T-helper 2 cell treated with Interferon-gamma antibody and Interleukin-4, amounts not matched to agents 100 ng/mL and 5 ng/mL, for 36 hours (primary cell): ENCODE measurements at places on chromosomes 2 and 18. TPM values are rescaled to one million over a fixed set of nuclear protein-coding genes. Genes with fewer than 3 reads are reported as not detected.

Gene PARD6G
- 0.05 and 0.07 TPM in 2 replicates for total RNA-seq

Gene CYTIP
- total RNA-seq, result 195 and 203 TPM in 2 replicates

Gene ITGA4
- 311 and 312 TPM in 2 replicates for total RNA-seq

Gene RPRM
- total RNA-seq, result not detected in 2 replicates

Gene CCDC148
- total RNA-seq, result not detected in 2 replicates

Gene CFAP221
- total RNA-seq, result not detected in 2 replicates

Gene HNMT
- total RNA-seq, result not detected in 2 replicates

Gene EMX1
- total RNA-seq, result not detected in 2 replicates

Gene CHRNG
- total RNA-seq, result not detected in 2 replicates

Gene STEAP3
- 0.09 and 0.27 TPM in 2 replicates for total RNA-seq

Gene FEV
- total RNA-seq, result not detected in 2 replicates

Gene COLEC11
- 0.27 TPM in 1 of 2 replicates, not detected in the other for total RNA-seq

Gene HMSD
- total RNA-seq, result 1.2 and 3.3 TPM in 2 replicates

Gene SCN1A
- not detected in 2 replicates for total RNA-seq

Gene IL1F10
- total RNA-seq, result not detected in 2 replicates

Gene STK25
- 110 and 112 TPM in 2 replicates for total RNA-seq

Gene LHCGR
- not detected in 2 replicates for total RNA-seq

Gene CTDSP1
- total RNA-seq, result 204 and 207 TPM in 2 replicates

Gene SERPINB11
- total RNA-seq, result not detected in 2 replicates

Gene ANKRD30BL
- not detected in 2 replicates for total RNA-seq

Gene LGALSL
- total RNA-seq, result 0.45 and 0.73 TPM in 2 replicates

Gene APCDD1
- total RNA-seq, result not detected in 2 replicates

Gene RESP18
- total RNA-seq, result not detected in 2 replicates

Gene RGPD3
- total RNA-seq, result 0.20 and 0.30 TPM in 2 replicates

Gene KCTD1
- total RNA-seq, result 4.4 and 5.5 TPM in 2 replicates

Gene RAB11FIP5
- total RNA-seq, result 8.9 and 9.9 TPM in 2 replicates

Gene RUFY4
- total RNA-seq, result 1.1 and 1.3 TPM in 2 replicates

Gene AKAIN1
- total RNA-seq, result not detected in 2 replicates

Gene LYPD1
- not detected in 2 replicates for total RNA-seq

Gene PROC
- total RNA-seq, result not detected in 2 replicates

Gene GKN1
- total RNA-seq, result not detected in 2 replicates

Gene DNAJC5G
- not detected in 2 replicates for total RNA-seq

Gene VAMP8
- total RNA-seq, result 139 and 146 TPM in 2 replicates

Gene MOCOS
- 0.07 and 0.30 TPM in 2 replicates for total RNA-seq

Gene CPO
- total RNA-seq, result not detected in 2 replicates

Gene ASPRV1
- 1.3 and 1.5 TPM in 2 replicates for total RNA-seq
